Stimulated activated CD4-positive, alpha-beta T cell treated with anti-CD3 and anti-CD28 coated beads, TNF-alpha, amount 100 ng/mL, for 48 hours (primary cell): ENCODE measurements at places on chromosomes 6 and 20.

DNA sequence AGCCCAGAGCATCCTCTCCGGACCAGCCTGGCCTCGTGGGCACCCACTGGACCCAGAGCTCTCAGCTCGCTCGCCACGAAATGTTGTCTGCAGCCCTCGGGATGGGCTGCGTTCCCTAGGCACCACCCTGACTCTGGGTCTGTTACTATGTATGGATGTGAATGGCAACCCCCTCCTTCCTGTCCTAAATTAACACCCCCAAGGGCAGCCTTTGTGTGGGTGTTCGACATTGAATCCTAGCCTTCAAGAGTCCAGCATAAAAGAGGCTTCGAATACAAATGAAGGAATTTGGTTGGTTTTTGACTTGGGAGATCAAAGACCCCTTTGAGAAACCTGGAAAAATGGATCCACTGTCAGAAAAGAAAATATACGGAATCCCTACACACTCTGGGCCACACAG lies 86.1 kb downstream of the BMP7 start:
- no peak for DNase-seq

DNA sequence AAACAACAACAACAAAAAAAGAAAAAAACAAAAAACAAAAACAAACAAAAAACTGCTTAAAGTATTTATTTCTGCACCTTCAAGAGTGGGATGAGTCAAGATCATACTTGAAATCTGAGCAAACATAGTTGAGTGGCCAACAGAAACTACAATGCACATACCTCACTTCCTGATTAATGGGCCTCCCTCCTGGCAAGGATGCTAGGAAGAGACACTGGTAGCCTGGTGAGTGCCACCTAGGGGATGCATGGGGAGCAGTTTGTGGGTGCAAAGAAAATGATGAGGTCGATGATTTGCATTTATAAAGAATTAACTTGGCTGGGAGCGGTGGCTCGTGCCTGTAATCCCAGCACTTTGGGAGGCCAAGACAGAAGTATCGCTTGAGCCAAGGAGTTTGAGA lies 808.1 kb downstream of the MAFB start:
- no peak for DNase-seq

DNA sequence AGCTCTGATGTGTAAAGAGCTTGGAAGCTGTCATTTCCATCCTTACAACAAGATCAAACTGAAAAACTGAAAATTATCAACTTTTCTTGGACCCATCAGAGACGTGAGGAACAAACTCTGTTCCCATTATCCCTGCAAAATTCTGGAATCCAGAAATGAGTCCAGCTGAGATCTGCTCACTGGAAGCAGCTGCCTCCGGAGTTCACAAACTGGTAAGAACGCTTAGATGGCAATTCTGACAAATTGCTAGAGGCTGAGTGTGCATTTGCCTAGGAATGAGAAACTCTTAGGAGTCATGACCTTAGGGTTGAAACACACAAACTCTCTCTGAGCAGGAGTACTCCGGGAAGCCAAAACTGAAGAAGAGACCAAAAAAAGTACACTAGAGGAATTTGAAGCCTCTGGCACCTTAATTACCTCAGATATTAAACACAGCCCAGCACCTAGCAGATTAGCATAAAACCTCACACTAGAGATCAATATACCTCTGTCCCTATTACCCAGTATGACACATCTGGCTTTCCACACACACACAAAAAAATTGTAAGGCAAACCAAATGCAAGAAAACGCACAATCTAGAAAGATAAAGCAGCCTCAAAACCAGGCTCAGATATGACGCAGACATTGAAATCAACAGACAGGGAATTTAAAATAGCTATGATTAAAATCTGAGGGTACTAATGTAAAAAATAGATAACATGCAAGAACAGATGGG lies 233.5 kb upstream of the SGK1 start:
- no peak for DNase-seq

GRCh38 chr6:118719351-118720124 lies 68.1 kb upstream of the CEP85L start:
- DNase-seq = no peak

DNA sequence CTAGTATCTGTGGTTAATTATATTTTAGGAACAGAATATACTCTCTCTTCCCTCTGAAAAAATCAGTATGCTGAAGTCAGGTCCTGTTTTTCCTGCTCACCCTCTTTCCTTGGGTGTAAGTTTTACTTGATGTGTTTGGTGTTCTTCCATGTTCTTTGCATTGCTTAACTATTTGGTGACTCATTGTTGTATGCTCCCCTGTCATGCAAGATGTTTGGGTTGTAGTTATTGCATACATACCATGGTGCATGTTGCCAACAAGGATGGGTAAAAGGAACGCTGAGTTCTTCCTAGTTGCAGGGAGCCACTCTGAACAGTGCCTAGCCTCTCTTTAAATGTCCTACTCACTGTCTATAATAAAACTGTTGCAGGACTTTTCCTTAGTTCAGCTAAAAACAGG lies 207.9 kb upstream of the LAMP5 start:
- DNase-seq = no peak

- no peak for DNase-seq
Observed at GRCh38 chr6:15312500-15312899, 66.6 kb downstream of the JARID2 start.

- DNase-seq = no peak
Observed at GRCh38 chr6:93848031-93848742, 428.8 kb upstream of the EPHA7 start.

DNA sequence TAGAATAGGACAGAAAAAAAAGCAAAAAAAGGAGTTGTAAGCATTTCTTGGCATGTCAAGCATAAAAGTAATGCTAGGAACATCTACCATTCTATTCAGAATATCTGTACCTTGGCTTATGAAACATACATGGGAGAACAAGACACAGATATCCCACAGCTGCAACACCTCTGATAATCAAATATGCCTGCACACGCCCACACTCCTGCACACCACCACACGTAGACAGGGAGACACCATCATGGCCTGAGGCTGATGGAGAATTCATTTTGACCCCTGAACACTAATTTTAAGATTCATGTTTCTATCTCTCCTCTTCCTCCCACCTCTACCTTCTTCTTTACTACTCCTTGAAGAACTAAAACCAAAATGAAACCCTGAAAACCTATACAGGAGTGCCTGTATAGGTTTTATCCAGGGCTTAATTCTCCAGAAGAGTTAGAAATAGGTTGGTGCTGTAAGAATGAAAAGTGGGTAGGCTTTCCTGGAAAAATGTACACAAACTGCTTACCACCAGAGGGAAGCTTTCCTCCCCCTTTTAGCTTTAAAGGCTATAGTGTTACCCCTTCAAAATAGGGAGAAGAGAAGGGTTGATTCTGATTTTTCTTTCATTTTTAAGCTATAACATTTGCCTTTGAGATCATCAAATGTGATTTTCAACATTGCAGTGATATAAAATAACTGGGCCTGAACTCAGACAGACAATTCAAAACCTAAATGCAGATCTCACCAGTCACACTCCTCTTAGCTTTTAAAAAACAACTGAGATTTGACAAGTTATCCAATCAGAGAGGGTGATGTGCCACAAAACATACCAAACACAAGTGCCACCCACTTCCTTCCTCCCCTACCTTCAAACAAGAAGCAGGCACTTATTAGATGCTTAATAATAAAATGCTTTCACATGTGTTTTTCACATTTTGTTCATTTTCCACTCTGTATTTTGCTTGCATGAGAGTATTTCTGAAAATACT lies 57.9 kb downstream of the ELOVL5 start:
- no peak for DNase-seq

DNA sequence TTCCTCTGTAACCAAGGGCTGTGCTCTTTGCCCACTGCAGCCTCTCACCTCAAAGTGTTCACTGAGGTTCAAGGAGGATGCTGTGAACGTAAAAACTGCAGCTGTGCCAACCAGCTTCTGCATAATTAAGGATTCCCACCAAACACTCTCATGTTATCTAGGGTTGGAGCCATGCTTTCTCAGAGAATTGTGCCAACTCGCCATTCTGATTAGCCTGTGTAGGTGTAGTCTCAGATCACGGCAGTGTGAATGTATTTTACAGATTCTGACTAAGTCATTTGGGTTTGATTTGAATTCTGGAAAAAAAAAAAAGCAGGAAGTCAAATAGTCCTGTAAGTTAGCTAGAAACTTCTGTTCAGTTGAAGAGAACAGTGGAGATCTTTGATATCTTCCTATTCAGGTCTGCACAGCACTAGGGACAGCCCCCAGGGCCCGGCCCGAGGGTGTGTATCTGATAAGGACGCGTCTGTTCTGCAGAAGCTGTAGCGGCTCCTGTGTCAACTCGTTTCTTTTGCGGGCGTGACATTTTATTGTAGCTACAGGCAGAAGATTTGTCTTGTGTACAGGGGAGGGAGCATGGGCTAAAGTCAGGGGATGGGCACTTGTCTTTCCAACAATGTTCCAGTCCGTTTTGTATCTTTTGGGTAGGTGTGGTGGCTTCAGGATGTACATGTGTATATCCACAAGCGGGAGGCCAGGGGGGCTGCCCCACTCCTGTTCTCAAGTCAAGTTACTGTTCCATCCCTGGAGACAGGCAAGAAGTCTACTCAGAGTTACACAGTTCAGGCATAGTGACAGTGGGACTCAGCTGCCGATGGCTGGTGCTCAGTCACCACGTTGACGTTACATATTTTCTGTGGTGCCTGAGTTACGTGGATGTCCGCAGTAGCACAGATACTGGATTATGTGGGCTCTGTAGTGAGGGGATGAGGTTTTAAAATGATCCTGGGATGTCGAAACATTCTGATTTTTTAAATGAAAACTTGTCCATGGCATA lies 12.4 kb downstream of the IRF4 start:
- DNase-seq = no peak

DNA sequence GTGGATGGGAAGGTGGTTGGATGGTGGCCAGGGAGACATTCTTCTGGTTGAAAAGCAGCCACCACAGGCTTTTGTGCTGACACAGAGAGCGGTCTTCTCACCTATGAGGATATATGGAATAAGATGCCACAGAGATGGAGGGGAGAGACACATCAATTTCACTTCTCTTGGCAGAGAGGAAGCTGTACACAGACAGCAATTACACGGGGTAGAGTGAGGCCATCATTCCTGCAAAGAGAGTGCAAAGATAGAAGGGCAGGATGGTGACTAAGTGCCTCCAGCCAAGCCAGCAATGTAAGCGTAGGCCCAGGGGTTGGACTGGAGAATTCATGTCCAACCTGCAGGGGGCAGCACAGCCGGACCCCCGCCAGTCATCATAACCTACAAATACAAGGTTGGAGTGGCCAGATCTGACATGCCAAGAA lies 56.4 kb downstream of the NRN1 start:
- peak; percentile 11 for DNase-seq

GRCh38 chr6:104431096-104431495 lies 428.6 kb downstream of the HACE1 start:
- DNase-seq = no peak

DNA sequence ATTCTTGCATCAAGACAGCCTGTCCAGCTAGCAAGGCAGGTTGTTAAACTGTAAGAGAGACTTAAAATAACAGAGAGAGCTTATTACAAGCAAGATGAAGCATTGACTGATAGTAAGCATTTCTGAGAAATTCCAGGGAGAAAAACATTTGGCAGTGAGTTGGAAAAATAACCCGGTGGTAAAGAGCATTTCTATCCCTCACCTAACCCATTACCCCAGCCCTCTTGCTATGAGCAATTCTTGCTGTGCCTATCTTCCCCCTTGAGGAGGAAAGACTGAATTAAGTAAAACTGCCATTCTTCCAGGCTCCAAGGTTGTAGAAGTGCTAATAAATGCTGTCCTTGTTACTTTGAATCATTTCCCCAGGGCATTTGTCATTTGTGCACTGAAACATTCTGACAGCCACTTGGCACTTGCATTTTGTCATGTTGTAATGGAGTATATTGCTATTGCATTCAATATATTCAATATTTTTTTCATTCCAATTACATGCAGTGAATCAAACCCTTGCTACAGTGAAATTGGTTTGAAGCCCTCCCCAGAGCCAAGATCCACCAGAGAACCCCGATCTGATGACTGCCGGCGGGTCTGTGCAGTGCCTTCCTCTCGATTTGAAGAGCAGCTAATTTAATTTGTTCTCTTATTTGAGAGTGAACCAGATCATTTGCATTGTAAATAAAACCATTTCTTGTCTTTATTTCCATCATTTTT lies 291.1 kb downstream of the HIVEP2 start:
- no peak for DNase-seq

DNA sequence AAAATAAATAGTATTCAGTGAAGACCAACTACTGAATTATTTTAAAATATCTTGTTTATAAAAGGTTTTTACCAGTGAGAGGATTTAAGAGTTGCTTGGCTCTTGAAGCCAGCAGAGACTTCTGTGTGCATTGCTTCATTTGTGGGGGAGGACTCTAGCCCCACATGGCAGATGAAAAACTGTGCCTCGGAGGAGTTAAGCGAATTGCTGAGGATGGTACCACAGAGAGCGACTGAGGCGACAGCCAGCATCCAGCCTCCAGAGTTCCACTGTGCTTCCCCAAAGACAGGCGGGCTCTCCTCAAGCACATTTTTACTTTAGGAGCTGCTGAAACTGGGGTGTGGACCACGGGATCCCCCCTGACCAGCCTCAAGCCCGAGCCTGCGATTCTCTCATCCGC lies 80.7 kb downstream of the THBS2 start:
- no peak for DNase-seq

DNA sequence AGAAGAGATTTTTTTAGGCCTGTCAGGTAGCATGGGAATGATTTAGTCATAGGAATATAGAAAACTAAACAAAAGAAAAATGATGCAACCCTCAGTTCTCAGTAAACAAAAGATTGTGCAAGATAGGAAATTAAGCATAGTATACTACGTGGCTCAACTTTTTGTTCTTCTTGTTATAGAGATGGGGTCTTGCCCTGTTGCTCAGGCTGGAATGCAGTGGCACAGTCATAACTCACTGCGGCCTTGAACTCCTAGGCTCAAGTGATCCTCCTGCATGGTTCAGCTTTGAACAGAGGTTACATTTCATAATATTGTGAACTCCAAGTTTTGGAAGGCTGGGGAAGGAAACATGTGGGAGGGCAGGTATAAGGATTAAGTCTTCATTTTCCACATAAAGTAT lies 28.5 kb downstream of the SLX4IP start:
- DNase-seq = no peak

GRCh38 chr20:40008177-40008576 lies 680.9 kb downstream of the MAFB start:
- no peak for DNase-seq

- DNase-seq = no peak
Observed at GRCh38 chr6:74550821-74551220, 655.0 kb downstream of the COL12A1 start.

DNA sequence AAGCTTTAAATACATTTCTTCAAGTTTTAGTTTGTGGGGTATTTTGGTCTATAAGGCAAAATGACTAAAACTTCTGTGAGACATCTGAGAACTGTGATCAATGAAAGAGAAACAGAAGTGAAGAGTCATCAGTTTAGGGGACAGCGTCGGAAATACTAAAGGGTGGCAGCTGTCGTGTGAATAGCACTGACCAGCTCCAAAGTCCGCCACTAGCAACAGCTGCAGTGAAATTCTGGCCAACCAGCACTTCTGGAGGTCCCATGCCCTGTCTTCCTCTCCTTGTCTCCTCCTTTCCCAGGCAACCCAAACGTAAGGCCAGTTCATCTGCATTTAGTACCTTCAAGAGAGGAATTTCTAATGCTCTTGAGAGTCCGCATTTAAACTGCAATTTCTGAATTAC lies 87.5 kb downstream of the DACT2 start:
- no peak for DNase-seq
